Stimulated activated CD4-positive, alpha-beta T cell treated with anti-CD3 and anti-CD28 coated beads, Interleukin-2, amount 100 ng/mL, for 48 hours (primary cell): ENCODE measurements at places on chromosomes 2 and 18.

- no peak for DNase-seq
Measured at GRCh38 chr18:79348066-79348465, 47.7 kb upstream of the NFATC1 start.

DNA sequence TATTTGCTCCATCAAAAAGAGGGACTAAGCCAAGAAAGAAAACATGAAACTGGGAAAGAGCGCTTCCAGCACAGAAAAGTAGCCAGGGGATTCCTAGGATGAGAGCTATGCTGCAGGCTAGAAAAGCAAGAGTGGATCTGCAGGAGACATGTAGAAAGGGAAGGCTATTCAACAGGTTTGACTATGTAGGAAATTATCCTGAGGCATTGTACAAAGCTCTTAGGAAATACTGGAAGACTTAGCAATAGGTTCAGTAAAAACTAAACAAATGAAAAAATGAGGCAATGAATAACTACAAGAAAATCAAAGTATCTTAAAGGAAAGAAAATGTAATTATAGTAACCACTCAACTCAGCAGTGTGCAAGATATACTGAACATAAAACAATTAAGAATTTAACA is 229.5 kb upstream of the FBXO11 start:
- no peak for DNase-seq

DNA sequence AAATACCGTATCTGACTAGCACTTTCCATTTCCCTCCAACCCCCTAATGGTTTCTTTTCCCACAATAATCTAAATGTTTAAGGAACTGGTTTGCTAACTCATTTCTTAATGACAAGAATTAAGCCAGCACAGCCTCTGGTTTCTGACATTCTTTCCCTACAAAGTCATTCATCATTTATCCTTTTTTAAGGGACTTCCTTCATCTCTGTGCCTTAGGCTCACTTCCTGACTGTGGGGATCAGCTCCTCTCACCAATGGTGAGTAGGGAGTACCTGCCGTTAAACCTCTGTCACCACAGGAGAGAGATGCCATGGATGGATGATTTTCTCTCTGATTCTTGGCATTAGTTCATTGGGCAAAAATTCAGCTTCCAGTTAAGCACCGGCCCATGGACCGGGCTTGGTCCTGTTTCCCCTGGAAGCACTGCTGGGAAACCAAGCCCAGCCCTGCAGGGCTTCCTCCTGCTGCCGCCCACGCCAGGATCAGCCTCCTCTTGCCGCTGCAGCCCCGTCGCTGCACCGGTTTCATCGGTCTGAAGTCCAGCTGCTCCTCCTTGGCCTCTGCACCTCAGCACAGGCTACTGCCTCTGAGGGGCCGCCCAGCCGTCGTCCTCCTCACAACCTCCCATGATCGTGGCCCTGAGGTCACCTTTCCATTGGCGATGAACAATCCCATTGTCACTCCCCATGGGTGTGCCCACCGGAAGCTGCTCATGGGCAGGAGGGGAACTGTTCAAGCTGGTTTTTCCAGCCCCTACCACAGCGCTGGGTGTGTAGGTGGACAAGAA is 64.0 kb upstream of the ZNF516 start:
- no peak for DNase-seq

DNA sequence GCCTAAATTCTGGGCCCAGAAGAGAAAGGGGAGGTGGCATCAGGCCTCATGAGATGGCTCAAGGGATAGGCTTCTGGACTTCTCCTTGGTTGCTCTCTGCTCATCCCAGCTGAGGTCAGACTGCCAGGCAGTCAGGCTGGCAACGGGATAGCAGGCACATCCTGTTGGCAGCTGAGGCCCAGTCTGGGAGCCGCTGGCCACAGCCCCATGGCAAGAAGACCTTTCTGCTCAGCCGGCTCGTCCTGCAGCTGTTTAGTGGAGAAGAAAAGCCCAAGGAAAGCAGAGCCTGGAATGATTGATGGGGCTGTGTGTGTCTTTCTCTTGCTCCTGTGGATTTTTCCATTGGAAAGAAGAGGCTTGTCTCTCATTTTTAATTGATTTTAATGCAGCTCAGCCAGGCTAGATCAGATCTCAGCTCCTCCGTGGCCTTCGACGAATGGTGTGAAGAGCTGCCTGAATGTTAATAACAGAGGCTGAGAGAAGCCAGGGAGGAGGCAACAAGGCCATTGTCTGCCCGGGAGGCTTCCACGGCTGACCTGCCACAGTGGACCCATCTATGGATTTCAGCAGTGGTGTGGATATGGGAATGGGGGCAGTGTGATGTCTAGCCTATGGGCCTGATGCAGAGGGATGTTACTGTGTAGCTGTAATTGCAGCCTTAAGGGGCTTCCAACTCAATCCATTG is 99.5 kb downstream of the HS1BP3 start:
- no peak for DNase-seq

DNA sequence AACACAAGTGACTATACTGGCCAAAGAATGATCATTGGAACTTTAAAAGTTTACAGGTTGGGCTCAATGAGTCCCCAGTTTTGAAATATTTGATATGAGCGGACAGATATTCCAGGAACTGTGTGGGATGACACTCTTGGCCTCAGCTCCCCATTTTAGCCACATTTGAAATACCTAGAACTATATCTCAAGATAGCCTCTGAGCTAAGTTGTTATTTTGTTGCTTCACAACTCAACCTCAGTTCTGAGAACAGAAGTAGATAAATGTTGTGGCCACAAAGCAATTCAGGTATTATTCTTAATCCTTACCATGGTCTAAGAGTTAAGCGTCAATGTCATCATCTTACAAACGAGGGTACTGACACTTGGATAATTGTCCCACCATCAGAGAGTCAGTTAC is 172.2 kb upstream of the SETBP1 start:
- no peak for DNase-seq

GRCh38 chr2:26552641-26553374 is 74.9 kb upstream of the OTOF start:
- DNase-seq = no peak

- no peak for DNase-seq
Measured at GRCh38 chr2:8073916-8074315, 607.9 kb upstream of the ID2 start.

GRCh38 chr18:9700261-9700796 is 7.8 kb upstream of the RAB31 start:
- DNase-seq = no peak

- no peak for DNase-seq
Measured at GRCh38 chr2:135585586-135585985, 54.3 kb downstream of the R3HDM1 start.
